NCI-H2171 treated with DMSO at 0.1 percent for 48 hours (cell line): ENCODE measurements at places on chromosomes 3 and 15.

DNA sequence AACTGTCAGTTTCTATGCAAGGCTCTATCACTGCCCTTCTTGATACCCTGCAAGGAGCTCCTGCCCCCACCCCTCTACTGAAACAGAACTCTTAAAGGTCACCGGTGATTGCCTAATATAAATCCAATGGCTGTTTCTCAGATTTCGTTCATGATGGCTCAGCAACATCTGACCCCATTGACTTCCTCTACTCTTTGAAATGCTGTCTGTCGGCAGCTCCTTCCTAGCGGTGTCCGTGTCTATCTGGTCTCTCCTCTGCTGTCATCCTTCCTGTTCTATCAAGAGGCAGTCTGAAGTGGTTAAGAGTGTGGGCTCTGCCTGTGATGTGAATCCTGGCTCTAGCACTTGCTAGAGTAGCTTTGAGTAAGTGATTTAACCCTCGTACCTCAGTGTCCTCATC, 5.5 kb downstream of the TMEM266 start:
- DNase-seq = no peak

DNA sequence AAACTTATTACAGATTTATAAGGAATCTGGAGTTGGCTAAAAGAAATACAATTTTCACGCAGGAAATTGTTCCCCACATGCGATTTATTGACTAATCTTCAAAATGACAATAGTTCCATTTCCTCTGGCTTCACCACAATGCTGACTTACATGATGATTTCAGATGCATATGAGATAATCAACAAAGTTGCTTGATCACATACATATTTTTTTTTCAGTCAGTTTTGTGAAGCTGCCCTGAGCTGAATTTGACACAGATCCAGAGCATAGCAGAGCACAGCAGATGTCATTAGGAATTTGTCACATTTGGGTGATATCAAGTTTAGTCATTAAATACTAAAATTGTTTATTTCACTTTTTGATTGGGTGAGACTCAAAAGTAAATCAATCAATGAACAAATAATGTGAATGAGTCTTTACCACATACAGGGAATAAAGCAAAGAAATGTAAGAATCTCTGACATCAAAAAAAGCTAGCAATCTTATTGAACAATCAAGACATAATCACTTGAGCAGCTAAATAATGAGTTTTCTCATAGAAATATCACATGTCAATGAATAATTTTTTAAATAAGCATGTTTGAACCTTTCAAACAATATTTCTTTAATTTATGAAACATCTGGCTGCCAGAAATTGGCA, 18.3 kb downstream of the CPB1 start:
- DNase-seq = no peak

DNA sequence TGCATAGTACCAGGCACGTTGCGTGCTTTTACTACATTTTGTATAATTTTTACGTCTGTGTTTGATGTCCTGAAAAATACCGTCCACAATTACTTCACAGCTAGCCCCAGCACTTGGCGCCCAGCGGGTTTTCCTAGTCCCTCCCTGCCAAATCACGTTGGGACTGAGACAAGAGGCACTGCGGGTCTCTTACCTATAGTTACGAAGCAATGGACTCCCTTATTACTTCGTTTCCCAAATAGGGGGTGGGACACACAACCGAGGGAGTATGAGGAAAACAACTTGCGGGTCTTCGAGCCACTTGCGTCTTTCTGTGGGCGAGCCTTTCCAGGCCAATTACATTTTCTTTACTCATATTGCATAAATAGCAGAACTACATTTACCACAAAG, 620 bp upstream of the CMSS1 start:
- DNase-seq = peak; percentile 57

GRCh38 chr3:45932112-45932511, 11.2 kb upstream of the CXCR6 start:
- DNase-seq = no peak

DNA sequence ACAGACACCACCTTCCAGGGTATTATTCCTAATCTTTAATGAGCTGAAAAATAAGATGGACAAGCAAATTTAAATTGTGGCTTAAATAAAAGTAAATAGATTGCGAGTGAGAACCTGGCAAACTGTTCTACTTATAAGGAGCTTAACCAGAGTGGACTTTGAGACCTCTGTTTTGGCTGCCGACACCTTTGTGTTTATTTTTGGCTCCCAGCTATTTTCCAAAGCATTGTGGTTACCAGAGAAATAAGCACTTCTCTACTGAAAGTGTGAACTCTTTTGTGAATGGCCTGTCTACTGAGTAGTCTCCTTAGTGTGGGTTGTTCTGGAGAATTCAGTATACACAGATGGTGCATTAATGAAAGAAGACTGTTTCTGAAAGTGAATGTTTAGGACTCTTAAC, 109.4 kb downstream of the ATP8B4 start:
- DNase-seq = no peak

- no peak for DNase-seq
Observed at GRCh38 chr15:36882487-36883131, 217.7 kb downstream of the MEIS2 start.

DNA sequence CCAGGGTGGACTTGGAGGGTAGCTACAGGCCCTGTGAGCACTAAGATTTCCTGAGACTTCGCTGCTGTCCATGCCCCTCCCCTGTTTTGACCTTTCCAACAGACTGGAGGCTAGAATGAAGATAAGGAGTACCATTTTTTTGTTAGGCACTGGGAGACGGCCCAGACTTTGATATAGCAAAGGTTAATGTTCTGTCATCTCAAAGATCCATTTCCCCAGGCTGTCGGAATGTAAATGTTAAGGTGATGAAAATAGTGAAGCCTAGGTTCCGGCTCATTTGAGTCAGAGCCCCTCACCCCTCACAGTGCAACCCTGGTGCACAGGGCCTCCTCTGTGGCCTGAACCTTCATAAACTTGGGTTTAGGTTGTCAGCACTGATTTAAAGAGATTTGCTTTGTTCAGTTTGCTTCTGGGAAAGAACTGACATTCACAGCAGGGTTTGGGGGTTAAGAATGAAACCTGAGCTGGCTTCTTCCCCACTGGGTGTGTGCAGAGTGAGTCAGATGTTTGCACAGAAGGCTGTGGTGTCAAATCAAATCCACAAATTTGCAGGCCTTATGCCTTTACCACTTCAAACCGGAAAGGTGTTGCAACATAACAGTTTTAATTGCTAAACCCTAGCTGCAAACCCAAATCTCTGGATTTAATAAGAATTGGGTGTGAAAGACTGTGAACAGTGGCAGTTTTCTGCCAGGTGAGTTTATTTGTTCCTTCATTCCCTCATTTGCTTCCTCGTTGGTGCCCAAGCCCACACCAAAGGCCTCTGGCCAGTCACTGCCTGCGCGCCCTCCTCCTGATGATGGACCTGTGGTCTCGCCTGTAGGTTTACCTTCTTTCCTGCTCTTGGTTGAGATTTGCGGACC, 20.6 kb upstream of the KCTD6 start:
- peak; percentile 83 for DNase-seq

DNA sequence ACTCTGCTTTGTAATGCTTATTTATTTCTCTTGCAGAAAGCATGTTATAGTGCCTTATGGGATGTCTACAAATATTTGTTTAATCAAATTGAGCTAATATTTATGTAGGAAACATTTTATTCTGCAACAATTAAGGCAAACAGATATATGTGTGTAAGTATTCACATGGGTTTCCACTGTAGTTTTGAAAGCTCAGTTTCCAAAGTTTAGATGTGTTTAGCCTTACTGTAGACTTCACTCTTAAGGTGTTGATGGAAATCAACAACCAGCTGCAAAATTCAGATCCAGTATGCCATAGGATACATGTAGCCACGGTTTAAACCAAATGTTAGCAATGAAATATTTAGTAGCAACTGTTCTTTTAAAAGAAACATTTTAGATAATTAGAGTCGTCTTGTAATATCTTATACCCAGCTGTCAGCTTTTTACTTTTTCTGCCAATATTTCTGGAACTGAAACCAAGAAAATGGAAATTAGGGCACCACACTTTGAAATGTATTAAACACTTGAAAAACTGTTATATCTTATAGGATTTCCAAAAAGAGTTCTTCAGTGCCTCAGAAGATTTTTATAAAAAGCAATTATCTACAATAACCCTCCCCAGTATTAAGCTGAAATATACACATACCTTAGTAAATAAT, 18.5 kb downstream of the PIK3CA start:
- DNase-seq = no peak

DNA sequence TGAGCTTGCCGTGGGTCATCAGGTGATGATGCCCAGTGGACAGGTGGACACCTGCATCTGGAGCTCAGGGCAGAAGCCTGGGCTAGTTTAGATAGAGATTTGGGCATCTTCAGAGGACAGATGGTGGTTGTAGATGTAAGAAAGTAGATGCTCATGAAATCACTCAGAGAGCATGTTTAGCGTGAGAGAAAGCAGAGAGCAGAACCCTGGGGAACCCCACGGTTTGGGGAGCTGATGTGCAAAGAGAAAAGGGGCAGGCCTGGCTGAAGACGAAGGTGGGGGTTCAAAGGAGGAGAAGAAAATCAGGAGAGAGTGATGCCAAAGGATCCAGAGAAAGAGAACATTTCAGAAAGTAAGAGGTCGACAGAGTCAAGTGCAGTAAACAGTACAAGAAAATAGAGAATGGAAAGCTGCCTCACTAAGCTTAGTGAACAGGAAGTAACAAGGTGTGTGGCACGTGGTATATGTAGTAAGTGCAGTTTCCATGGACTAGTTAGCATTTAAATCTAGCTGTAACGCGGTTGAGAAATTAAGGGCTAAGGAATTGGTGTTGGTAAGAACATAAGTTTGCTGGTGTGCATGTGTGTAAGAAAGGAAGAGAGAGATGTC, 13.5 kb downstream of the TIGIT start:
- DNase-seq = no peak

DNA sequence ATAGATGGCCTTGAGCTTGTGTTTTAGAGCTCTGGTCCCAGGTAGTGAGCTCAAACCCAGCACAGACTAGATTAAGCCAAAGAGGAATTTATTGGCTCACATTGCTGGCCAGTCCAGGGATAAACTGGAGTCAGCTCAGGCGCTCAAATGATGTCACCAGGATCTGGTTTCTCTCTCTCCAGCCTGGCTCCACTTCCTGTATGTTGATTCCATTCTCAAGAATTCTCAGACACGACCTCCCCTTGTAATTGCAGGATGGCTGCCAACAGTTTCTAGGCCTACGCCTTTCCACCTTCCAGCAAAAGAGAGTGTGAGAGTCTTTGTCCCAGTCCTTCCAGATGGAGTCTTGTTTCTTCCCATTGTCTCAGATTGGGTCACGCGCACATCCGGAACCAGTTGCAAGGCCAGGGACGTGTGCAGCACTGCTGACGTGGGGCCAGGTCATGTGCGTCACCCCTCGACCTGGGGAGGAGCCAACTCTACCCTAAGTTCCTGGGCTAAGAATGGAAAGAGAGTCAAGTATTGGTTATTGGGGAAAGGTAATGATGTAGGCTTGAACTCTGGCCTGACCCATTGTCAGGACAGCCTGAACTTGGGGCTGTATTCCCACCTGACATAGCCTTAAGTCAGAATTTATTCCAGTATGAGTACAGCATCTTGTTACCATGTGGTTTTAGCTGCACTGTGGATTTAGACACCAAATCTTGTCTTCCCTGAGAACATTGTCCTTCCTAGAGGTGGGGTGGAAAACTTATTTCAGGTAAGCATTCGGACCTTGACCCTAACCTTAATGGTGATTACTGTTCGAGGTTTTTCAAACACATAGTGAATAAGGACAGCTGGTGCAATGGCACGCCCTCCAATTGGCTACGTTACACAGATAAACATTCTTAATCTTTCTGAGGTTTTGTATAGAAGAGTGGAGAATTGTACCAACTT, 31.6 kb downstream of the CACNA1D start:
- DNase-seq = no peak

DNA sequence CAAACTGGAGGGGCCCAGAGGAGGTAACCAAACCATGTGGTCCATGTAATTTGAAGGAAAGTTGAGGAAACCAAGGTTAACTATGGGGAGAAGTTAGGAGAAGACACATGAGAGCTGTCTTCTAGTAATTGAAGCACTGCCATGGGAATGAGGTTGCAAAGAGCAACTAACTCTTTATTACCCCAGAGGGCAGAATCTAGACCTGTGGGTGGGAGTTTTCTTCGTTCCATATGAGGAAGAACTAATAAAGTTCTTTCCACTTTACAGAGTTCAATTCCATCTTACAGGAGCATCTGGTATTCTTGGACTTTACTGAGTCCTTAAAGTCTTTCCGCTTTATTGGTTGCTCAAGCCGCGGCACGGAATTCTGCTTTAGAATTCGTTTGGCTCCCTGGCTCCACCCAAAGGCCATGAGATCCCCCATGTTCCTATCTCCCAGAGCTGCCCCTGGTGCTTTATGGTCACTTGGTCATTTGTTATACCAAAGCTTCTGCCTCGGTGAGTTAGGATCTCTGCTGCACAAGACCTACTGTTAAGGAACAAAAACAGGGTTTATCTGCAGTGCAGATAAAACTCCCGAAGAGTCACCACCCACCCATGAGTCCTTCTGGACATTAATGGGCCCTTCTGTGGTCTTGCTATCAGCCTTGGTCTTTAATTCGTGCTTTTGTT, 89.5 kb upstream of the UMPS start:
- DNase-seq = no peak

DNA sequence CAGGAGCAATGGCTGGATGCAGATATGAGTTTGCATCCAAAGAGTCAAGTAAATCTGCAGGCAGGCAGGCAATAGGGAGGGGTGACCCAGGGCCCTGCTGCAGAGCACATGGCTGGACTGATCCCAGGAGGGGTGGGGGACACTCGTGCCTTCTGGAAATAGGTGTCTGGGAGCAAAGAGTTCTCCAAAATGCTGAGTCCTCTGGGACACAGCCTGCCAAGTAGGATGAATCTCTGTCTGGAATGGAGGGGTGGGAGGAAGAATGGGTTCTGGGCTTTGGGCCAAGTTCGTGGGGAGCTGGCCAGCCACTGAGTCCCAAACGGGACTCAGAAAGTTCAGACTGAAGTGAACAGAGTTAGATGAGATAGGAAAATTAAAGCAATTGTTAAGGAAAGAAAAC, 214.5 kb downstream of the MTHFS start:
- DNase-seq = peak; percentile 9

- no peak for DNase-seq
Observed at GRCh38 chr3:4642611-4643010, 149.5 kb downstream of the ITPR1 start.

GRCh38 chr3:123089611-123090331, 22.9 kb downstream of the PDIA5 start:
- no peak for DNase-seq

DNA sequence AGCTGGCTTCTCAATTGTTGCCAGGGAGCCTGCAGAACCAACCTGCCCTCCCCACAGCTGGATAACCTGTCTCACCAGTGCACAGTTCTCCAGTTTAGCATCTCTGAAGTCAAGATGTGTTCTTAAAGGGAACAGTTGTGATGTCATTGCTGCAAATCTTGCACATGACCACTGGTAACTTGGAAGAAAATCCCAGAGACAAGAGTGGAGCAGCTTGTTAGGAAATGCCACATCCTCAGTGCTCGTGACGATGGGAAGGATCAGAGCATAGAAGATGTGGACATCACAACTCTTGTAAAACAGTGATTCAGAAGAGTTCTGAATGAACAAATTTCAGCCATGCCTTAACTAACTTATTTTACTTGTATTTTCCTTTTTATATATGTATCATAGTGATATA, 36.1 kb upstream of the LIMD1 start:
- no peak for DNase-seq

- DNase-seq = no peak
Observed at GRCh38 chr3:132174500-132174899, 139.7 kb upstream of the CPNE4 start.

- no peak for DNase-seq
Observed at GRCh38 chr15:38367476-38367875, 86.5 kb upstream of the FAM98B start.

GRCh38 chr3:119035014-119035346, 334 bp upstream of the IGSF11 start:
- no peak for DNase-seq
